ENCODE measurements at places on chromosomes 2 and 18.

- no peak for DNase-seq
Measured at GRCh38 chr2:28981620-28982376, 700 bp downstream of the TOGARAM2 start.

DNA sequence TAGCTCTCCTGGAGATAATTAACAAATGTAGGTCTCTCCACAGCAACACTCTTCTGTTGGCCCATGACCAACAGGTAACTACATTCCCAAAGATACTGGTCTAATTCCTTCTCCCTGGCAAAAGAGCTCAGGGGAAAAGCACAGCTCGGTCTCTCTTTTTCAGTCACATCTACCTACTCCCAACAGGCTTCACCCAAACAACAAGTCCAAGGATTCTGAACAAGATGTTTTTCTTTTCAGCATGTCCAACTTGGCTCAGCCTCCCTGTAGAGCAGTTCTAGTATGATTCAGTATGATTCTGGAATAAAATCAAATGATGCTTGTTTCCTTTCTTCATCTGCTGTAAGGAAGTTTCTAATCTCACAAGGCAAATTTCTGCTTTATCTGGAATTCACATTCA lies 1704.8 kb upstream of the PIK3C3 start:
- no peak for DNase-seq

DNA sequence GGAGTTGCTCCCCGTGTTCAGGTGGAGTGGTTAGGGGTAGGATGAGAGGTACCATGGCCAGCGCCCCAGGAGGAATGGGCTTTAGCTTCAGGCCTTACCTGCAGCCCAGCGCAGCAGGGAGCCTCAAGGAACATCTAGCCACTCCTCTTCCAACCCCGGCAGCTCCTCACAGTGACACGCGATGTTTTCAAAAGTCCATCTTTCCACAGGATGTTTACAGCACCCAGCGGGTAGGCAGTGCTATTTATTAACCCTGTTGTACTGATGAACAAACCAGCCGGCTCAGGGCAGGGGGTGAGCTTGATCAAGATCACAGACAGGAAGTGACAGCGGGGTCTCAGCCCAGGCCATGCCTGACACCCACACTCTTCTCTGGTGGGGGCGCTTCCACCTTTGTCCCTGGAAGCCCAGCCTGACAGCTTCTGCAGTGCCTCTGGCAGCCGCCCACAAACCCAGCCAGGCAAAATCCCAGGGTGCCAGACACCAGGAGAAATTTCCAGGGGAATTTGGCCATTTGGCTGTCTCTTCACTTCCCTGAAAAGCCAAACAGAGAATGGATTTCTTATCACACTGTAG lies 18.4 kb upstream of the PRLH start:
- no peak for DNase-seq

DNA sequence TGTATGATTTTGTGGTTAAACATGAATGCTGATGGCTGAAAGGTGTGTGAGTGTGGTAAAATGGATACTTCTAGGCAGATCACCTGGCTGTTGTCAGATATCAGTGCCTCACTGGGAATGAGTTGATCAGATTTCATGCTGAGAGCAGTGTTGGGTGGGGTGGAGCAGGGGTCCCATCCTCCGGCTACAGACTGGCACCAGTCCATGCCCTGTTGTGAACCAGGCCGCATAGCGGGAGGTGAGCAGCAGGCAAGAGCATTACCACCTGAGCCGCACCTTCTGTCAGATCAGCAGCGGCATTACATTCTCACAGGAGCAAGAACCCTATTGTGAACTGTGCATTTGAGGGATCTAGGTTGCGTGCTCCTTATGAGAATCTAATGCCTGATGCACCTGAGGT lies 78.7 kb downstream of the GLI2 start:
- no peak for DNase-seq

DNA sequence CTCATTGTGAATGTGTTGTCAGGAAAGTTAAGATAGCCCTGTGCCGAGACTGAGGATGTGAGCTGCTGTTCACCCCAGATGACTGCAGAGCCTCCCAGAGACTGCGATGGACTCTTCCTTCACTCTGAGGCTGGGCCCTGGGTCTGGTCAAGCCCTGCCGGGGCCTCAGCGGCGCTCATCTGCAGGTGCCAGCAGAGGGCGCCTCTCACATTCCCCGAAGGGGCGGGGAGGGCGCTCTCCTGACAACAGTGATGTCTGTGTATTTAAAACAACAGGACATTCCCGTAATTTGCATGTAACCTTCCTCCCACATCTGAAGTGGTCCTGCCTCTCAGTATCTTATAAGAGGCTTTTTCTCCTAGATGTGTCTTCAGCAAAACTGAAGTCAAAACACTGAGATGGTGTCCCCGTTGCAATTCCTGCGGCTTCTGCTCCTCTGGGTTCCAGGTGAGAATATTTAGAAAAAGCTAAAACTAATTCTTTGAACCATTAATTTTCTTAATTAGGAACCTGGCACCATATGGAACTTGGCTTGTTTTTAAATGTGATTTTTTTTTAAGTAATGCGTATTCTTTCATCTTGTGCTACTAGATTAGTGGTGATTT lies 1377.9 kb downstream of the RPIA start:
- DNase-seq = no peak

GRCh38 chr2:240529344-240529999 lies 28.3 kb downstream of the ANKMY1 start:
- DNase-seq = no peak

- no peak for DNase-seq
Measured at GRCh38 chr2:62471816-62472215, 34.2 kb downstream of the TMEM17 start.

DNA sequence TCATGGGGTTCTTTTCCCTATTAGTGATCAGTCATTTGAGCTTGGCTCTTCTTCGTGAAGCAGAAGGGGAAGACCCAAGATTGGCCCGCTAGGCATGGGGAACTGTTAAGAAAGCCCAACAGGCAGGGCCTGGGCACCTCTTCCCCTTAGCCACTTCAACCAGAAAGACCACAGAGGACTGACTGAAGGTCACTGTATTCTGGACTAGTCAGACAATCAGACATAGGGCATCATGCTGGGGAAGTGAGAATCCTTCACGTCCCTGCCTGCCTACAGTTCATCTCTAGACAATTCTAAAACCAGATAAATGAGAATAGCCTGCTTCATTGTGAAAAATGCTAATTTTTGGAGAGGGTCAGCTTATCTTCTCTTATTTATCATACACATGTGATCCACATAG lies 28.1 kb downstream of the FAP start:
- DNase-seq = no peak

DNA sequence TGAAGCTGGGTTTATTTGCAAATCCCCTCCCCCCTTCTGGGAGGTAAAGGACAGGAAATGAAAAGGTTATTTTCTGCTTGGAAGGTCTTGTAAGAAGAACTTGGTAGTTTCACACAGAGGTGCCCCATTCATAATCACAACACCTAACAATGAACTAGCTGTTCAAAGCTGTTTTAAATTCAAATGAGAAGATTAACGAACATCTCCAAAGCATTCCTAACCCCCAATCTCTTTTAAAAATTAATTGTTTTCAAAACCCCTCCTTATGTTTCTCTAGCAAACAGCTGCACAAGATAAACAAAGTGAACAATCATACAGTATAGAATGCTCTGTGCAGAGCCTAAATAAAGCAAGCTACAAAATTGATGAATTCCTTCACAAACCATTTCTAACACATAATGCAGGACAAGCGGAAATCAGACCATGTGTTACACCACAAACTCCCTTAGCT lies 271.4 kb downstream of the SATB2 start:
- DNase-seq = no peak

- DNase-seq = no peak
Measured at GRCh38 chr2:120945091-120945490, 209.4 kb downstream of the GLI2 start.

DNA sequence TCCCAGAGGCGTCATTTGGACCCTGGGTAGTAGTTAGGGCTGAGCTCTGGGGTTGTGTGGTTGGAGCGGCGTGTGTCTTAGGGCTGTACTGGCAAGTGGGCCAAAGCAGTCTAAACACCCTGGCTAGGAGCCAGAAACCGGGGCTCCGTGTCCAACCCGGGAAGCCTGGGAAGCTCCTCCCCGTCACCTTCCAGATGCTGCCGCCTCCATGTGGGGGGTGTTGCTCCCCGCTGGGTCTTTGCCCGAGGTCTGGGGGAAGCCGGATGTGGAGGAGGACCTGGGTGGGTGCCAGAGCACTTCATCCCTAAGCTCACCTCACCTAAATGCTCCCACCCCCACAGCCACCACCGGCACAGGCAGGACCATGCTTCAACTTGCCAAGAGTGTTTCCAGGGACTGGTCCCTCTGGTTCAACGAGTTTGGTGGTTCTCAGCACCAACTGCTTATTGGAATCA lies 25.4 kb downstream of the TET3 start:
- DNase-seq = no peak

GRCh38 chr2:85733121-85733960 lies 20.4 kb upstream of the ATOH8 start:
- no peak for DNase-seq

DNA sequence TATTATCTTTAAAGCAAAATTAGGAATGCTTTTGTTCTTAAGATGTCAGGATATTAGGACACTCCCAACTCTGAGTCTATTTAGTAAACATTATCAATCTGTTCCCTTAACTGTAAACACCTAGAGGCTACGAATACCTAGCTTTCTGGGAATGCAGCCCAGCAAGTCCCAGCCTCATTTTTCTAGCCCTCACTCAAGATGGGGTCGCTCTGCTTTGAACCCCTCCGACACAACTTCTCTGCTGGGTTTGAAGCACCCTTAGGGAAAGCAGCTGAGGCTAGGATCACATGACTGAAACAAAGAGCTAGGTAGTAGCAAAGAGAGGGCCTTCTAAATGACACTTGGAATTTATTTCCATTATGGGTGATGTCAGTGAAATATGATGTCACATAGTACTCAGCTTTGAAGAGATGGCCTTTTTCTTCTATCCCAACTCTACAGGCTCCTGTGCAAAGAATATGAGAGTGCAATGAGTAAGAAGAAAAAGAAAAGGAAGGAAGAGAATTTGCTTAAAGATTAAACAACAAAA lies 114.7 kb downstream of the CSRNP3 start:
- DNase-seq = no peak

DNA sequence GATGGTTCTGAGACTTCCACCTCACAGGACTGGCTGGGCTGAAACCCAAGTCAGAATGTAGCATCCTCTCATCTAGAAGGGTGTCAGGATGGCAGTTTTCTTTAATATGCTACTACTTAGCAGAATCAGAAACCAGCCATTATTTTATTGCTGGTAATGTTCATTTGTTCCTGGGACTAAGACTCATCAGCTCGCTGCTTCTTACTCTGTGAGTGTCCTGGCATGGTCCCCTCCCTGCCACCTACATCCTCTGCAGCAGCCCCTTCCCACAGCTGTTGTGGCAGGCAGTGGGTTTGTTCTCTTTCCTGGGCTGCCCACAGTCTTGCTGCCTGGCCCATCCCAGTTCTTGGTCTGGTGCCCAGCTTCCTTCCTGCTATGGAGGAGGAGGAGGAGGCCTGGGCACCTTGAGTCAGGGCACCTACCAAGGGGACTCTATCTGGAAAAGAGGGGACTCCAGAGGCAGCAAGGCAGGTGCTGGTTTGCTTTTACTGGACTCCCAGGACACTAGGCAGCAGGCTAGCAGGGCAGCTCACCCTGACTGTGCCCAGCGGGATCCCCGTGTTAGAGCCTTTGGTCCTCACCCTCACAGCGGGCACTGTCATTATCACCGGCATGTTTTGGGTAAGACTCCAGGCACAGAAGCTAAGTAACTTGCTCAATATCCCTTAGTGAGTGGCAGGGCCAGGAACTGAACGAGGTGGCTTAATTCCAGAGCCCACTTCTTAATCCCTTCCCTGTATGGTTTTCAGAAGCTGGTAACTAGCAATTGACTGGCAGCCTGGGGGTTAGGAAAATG lies 62.1 kb downstream of the LRRFIP1 start:
- DNase-seq = no peak

- DNase-seq = no peak
Measured at GRCh38 chr2:19138264-19138825, 220.1 kb downstream of the OSR1 start.

- peak; percentile 86 for DNase-seq
Measured at GRCh38 chr2:171347591-171348032, 86.2 kb downstream of the METTL8 start.

GRCh38 chr2:45237850-45238542 lies 228.7 kb upstream of the SIX2 start:
- DNase-seq = peak; percentile 85

GRCh38 chr2:219912491-219912921 lies 285.1 kb downstream of the SLC4A3 start:
- DNase-seq = peak; percentile 58

DNA sequence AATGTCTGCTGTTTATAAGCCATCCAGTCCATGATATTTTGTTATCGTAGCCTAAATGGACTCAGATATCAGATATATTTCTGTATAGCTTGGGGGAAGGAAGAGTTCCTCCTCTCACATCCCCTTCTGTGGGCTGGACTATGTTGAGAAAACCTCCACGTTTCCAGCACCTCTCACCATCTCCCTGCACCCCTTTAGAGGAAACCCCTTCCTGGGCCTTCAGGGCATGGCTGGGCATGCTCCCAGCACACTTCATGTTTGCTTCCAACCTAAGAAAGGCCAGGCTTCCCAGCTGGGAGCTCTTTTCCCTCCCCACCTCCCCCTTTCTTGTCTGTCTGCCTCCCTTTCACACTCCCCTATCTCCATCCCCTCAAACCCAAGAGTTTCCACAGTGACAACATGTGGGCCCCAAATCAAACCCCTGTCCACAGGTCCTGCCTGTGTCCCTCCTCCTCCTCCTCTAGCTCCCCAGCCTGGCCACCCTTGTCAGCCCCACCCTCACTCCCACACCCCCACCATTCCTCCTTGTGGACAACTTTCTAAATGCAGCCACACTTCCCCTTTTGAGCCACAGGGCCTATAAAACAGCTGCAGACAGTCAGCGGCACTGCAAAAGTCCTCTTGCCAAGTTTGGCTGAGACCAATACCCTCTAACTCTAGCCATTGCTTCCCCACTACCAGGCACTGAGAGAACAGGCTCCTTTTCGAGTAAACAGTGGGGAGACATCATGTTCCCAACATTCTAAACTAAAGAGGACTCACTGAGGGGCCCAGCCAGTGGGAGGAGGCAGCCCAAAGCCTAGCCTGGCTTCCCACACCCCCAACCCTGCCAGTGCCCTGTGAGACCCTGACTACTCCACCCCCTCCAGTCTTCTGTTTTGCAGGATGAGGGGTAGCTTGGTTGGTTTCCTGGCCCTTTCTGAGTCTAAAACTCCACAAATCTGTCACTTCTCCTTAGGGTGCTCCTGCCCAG lies 120.5 kb downstream of the ZFP36L2 start:
- DNase-seq = peak; percentile 50

DNA sequence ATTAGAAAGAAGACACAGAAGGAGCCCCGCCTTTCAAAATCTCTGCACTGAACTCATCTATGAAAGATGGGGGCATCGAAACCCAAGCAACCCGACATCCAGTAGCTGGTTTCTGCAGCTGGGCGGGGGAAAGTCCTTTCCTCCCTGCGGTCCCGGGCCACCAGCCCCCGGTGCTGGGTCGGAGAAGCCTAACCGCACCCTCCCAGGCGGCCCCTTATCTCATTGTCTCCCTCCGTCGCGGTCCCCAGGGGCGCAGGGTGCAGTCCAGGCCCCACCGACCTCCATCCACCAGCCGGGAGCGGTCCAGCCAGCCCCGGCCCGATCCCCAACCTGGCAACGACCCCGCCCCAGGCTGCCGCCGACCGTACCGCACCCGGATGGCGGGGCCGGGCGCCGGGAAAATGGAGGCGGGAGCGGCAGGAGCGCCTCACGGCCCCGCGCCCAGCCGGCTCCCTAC lies 452 bp downstream of the RAPH1 start:
- DNase-seq = no peak

GRCh38 chr2:46461709-46462171 lies 17.6 kb upstream of the TMEM247 start:
- DNase-seq = no peak
